Left forelimb (tissue), 1 donor: ENCODE measurements at places on chromosomes 7 and 10.

DNA sequence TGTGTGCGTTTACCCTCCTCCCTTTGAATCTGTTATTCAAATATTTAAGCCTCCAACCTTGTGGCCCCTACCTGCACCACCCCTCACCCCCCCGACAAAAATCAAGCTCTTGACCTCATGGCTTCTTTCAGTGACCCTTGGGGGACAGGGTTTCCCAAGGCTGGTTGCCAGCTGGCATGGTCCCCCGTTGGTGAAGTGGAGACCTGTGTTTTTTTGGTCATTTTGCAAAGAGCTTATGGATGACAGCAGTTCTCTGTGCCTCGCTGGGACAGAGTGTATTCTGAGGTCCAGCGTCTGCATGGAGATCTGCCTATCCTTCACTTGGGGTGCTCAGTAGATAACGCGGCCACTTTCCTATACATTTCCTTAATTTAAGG lies 111.0 kb downstream of the TCF7L2 start:
- DNase-seq = no peak

DNA sequence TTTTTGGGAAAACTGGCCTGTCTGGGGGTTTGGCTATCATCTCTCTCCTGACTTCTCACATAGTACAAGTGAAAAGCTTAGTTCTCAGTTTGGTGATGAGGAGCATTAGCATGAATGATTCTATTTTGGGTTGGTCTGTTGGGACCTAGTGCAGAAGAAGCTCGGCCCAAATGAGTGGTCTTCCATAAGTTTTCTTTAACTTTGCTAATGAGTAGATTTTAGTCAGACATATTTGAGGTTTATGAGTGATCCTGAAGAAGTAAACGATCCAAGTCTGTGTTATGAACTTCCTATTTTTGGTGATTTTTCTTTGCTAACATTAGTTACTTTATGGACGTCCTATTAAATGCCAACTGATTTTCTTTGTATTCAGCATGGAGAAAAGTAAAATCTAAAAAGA lies 51.7 kb upstream of the CALD1 start:
- DNase-seq = no peak

DNA sequence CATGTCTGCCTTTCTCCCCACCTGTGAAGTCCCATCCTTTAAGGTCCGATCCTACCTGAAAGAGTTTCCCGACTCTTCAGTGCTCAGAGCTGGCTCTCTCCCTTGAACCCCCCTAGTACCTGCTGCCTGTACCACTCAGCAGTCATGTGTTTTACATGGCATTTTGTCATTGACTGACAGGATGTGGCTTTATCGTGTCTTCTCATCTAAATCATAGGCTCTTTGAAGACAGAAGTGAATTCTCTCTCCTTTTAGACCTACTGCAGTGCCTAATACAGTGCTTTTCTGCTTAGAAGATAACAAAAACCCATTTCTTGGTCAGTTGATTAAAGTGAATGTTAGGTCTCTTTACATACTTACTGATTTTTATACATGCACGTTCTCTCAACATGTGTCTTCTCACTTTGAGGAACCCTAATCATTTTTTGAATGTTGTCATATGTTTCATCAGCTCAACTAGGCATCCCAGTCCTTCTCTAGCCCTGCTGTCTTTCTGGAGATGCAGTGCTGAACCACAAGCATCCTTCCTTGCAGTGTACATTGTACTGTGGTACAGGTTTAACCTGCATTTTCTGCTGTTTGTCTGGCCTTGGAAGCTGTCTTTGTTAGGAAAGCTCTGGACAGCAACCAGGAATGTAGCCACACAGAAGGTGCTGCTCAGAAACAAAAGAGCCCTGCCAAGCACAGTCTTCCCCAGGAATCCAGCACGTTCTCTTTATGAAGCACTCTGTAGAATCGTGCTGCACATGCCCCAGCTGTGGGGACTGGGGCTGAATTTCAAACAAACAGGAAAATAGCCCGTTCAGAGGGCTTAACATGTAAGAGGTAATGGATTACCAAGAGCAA lies 28.1 kb upstream of the LRRC4 start:
- no peak for DNase-seq

DNA sequence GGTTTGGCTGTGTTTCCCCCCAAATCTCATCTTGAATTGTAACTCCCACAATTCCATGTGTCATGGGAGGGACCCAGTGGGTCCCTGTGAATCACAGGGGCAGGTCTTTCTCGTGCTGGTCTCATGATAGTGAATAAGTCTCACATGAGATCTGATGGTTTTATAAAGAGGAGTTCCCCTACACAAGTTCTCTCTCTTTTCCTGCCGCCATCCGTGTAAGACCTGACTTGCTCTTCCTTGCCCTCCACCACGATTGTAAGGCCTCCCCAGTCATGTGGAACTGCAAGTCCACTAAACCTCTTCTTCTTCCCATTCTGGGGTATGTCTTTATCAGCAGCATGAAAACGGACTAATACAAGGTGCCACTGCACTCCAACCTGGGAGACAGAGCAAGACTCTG lies 329.2 kb downstream of the TNS3 start:
- DNase-seq = no peak

DNA sequence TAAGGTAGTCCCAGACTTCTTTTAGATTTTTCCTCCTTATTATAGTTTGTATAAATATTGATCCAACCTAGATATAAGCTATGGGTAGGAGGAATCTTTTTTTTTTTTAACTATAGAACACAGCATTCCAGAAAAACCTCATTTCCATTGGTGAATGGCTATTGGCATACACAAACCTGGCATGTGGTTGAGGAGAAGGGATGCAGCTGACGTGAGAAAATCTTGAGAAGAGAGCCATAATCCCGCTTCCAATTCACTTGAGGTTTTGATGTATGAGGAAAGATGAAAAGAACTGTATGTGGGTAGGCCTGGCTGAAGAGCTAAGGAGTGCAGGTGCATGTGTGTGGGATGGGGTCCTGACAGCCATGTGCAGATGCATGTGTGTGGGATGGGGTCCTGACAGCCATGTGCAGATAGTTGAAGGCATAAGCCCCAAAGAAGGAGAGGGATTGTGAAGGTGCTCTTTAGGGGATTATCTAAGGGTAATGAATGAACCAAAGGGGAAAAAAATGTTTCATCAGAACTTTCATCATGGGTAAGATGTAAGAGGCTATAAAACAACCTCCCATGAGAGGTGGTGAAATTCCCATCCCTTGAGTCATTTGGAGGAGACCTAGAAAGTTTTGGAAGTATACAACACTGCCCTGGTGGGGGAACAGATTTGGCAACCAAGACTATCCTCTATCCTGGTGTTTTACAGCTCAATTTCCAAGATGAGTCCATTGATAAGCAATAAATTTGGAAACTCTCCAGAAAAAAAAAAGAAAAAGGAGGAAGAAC lies 3.8 kb upstream of the PKD2L1 start:
- no peak for DNase-seq

DNA sequence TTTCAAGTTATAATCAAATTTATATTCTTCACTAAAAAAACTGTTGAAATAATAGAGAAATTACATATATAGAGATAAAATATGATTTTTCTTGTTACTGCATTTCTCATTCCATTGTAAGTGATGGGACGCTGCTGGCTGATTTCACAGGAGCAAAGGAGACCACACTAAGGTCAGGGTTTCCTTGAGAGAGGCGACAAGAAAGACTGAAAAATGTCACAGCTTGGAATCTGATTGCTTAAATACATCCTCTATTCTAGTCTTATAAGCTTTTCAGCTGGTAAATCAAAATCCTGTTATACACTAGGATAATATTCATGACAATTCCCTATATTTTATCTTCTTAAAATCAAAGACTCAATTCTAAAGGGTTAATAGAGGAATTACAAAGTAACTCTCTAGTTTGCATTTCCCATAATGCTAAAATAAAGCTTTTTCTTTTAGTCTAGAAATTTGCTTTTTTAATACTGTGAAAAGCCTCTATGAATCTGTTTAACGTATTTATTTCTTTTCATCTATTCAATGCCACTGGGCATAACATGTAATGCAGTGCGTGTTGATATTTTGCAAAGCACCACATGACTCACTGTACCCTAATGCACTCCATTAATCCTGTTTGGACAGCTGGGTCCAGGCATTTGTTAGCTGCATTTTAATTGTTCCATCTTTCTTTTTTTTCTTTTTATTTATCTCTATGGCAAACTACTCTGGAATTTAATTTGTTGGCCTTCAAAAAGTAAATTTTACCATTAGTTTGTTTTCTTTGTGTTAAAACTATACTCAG lies 81.7 kb downstream of the RNF32 start:
- DNase-seq = no peak

DNA sequence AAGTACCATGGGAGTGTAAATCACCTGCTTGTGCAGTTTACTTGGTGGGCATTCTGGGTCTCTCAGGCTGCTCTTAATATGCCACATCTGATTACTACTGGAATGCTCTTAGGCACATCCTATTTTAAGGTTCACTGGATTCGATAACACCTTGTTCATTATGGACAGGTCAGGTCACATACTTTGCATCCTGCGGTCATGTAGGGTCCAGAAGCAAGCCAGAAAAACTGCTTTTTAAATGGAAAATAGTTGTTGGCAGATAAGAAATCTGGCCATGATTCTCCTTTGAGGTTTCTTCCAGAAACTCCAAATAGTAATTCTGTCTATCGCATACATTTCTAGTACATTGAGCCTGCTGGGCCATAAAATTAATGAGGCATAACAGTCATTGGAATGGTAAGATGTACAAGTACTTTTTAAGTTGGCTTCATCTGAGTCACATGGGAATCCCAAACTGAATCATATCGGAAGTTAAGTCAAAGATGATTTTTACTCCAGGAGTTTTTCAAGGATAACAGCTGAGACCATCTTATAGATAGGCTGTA lies 371.9 kb downstream of the LRRTM3 start:
- no peak for DNase-seq

- DNase-seq = no peak
These were observed 59.8 kb downstream of the SLC16A12 start for GRCh38 chr10:89475591-89475998.

GRCh38 chr10:110151971-110152370 lies 55.4 kb upstream of the MXI1 start:
- DNase-seq = no peak

- DNase-seq = no peak
These were observed 928.7 kb downstream of the IPMK start for GRCh38 chr10:57338823-57339558.
